H1 (cell line): ENCODE measurements at places on chromosomes 5 and 9. TPM values are rescaled to one million over a fixed set of nuclear protein-coding genes. Genes with fewer than 3 reads are reported as not detected.

Gene SLC46A2
- total RNA-seq: not detected in 2 replicates

Gene LRSAM1
- total RNA-seq: 18.3 and 18.8 TPM in 2 replicates

Gene ARID3C
- total RNA-seq: not detected in 2 replicates

Gene FBP1
- total RNA-seq: 1.0 and 2.2 TPM in 2 replicates

Gene KCNT1
- total RNA-seq: 0.13 and 0.44 TPM in 2 replicates

GRCh38 chr5:150542933-150543445 is 35.1 kb downstream of the NDST1 start:
- DNase-seq: no peak

DNA sequence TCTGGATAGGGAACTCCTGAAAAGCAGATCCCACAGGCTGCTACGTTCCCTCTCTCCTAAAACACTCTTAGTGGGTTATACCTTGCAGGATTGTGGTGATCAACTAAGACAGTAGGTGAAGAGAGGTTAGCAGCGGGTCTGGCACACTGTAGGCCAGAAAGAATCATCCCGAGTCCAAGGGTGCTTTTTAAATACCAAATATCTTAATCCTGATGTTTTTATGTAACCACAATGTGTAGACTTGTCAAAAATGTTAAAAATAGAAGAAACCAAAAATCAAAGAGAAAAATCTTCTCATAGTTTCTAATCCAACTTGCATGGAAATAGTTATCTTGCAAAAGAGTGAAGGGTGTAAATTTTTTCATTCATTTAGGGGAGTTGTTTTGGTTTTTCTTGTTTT is 52.3 kb upstream of the IFNK start:
- DNase-seq: no peak

DNA sequence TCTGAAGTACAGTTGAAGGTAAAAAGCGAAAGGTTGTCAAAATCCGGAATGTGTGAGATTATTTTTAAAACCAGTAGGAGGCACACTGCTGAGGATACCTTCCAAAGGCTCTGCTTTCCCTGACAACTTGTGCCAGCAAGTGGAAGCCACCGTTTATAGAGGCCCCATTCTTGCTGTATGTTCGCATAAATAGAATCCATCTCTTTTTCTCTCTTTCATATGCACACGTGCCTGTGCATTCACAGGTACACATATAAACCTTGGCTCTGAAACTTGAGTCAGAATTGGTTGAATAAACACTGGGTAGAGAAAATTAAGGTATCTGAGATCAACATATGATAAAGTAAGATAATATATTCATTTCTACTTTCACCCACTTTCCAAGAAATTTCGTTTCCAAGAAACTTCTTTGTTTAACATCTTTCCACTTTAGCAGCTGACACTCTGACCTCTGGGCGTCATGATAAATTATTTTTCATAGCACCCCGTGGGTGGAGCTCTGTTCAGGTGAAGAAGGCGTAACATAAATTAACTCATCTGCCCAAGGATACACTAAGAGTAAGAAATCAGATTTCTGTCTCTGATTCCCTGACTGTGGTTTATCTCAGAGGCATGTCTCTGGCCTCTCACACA is 63.7 kb upstream of the RICTOR start:
- DNase-seq: no peak

- DNase-seq: no peak
These were observed 488.5 kb downstream of the CTNND2 start for GRCh38 chr5:11415751-11416150.

DNA sequence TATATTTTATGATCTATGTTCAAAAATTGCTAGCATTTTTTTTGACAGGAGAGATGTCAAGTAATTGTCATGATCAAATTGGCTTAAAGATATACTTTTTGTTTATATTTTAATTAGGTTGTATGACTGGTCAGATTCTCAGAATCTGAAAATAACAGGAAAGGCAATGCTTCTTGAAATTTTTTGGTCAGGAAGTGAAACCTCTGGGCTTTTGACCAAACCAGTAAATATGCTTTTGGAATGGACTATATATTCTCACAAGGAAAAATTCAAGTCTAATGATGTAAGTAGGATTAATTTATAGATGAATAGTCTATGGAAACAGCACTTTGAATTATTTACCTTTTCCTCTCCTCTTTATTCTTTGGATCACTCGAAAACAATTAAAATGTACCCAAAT is 52.3 kb downstream of the SLF1 start:
- DNase-seq: no peak

GRCh38 chr5:113249206-113249605 is 185.6 kb downstream of the TSSK1B start:
- DNase-seq: no peak

DNA sequence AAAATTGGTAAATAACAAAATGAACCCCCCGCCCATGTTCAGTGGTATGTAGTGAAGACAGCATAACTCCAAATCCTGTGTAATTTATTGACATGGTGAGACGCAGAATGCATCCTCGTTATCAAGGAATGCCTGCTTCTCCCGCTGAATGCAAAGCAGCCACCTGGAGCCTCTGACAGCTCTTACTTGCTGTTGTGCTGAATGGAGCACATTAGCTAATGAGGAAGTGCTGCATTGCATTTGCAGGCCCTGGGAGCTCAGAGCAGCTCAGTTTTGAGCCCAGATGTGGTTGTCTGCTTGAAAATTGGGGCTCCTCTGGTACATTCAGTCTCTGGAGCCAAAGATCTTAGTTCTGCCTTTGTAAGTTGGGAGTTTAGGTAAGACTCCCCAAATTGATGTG is 28.9 kb downstream of the PLAC8L1 start:
- no peak for DNase-seq

- DNase-seq: no peak
These were observed 68.3 kb upstream of the OTULINL start for GRCh38 chr5:14513266-14513665.

- DNase-seq: no peak
These were observed 759.3 kb upstream of the TYRP1 start for GRCh38 chr9:11933926-11934325.

GRCh38 chr9:134651226-134651905 is 9.8 kb downstream of the COL5A1 start:
- DNase-seq: no peak

- no peak for DNase-seq
These were observed 17.5 kb upstream of the CCDC192 start for GRCh38 chr5:127685662-127686061.
